ENCODE measurements at places on chromosomes 3 and 15.

GRCh38 chr3:44106756-44107155 is 134.9 kb upstream of the TOPAZ1 start:
- DNase-seq: no peak

- no peak for DNase-seq
Observed at GRCh38 chr15:42736178-42736792, 643 bp downstream of the CDAN1 start.

GRCh38 chr3:70889162-70890019 is 577.0 kb upstream of the MDFIC2 start:
- DNase-seq: no peak

DNA sequence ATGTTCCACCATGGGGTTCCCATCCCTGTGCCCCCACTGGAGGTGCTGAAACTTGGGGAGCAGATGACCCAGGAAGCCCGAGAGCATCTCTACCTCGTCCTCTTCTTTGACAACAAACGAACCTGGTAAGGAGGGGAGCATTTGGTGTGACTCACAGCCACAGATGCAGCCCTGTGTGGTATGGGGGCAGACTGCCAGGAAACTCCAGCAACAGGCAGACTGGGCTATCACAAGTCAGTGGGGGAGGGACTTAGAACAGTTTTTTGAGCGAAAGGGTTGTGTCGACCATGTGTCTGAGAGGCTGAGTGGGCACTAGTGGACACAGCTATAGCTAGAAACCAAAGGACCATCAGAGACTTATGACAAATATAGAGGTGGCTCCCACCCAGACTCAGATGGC is 3.4 kb upstream of the OGG1 start:
- no peak for DNase-seq

GRCh38 chr15:101458908-101459578 is 30.5 kb downstream of the PCSK6 start:
- no peak for DNase-seq

- DNase-seq: no peak
Observed at GRCh38 chr3:95387242-95388021, 1324.6 kb downstream of the NSUN3 start.

DNA sequence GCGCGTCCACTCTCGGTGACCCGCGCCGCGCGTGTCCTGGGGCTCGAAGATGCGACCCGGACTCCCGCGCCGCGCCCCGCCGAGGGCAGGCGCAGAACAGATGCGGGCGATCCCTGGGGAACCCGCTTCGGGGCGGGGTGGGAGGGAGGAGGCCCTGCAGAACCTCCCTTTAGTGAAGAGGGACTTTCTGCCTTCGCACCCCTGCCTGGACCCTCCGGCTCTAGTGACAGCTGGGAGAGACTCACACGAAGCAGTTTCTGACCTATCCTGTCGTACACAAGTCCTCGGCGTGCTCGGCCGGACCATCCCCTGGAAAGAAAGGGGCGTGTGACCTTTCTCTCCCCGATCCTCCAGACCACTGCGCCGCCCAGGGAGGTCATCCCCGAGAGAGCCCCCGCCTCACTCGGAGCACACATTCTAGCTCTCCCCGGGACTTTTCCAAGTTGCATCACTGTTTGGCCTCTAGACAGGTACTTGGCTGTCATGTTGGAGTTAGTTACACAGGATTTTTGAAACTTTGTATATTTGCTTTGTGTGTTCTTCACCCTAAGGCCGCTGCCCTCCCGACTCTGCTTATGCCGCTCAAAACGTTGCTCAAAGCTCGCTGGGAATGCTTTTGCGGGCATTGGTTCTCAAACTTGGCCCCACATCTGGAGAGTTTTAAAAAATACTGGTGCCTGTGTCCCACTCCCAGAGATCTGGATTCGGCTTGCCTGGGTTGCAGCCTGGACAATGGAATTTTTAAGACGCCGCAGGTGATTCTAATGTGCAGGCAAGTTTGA is 582 bp downstream of the CGNL1 start:
- DNase-seq: no peak

Data from esophagus squamous epithelium (tissue), 5 donors.